ENCODE measurements at places on chromosomes 4 and X. TPM values are rescaled to one million over a fixed set of nuclear protein-coding genes. Genes with fewer than 3 reads are reported as not detected.
A peak's percentile ranks its signal among the peaks of the same experiment; 100 is the strongest.

Gene IQSEC2
- 0.39 TPM for total RNA-seq

Gene PASD1
- not detected for total RNA-seq

Gene NAA11
- total RNA-seq, result not detected

Gene TCP11X2
- not detected for total RNA-seq

Gene UNC5C
- not detected for total RNA-seq

DNA sequence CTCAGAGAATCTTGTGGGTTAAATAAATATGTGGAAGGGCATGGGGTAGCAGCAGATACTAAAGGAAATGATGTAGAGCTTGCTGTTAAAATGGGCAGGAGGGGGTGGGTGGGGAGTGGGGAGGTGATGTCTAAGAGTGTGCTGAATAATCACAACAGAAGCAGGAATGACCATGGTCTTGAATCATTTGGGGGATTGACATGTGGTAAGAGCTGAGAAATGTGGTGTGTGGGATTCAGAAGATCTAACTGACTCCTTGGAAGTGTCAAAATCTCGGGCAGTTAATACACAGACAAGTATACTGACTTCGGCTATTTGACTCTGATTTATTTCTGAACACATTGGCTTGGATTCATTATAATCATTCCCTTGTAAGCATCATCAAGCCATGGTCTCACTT, 6.8 kb downstream of the VGLL1 start:
- H3K27me3 ChIP-seq, result no peaks in the 10 kb centered on the region
- no peak for DNase-seq
- no peaks in the 10 kb centered on the region for H3K36me3 ChIP-seq

DNA sequence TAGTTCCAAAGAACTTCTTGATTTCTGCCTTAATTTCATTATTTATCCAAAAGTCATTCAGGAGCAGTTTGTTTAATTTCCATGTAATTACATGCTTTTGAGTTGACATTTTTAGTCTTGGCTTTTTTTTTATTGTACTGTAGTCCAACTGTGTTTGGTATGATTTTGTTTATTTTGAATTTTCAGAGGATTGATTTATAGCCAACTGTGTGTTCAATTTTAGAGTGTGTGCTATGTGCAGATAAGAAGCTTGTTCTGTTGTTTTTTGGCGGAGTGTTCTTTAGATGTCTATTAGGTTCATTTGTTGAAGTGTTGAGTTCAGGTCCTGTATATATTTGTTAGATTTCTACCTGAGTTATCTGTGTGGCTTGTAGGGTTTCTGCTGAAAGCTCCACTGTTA, 533.6 kb downstream of the TRAM1L1 start:
- DNase-seq, result no peak
- no peak overlapping the region for H3K4me3 ChIP-seq
- no peak overlapping the region for H3K27ac ChIP-seq
- no peaks in the 10 kb centered on the region for H3K4me1 ChIP-seq

- no peaks in the 10 kb centered on the region for H3K36me3 ChIP-seq
- no peak overlapping the region for H3K4me3 ChIP-seq
- H3K4me1 ChIP-seq, result no peaks in the 10 kb centered on the region
Observed at GRCh38 chr4:174365018-174365587, 81.4 kb downstream of the CEP44 start.

- DNase-seq, result no peak
- H3K27me3 ChIP-seq, result no peaks in the 10 kb centered on the region
- no peaks in the 10 kb centered on the region for H3K4me1 ChIP-seq
- H3K36me3 ChIP-seq, result no peaks in the 10 kb centered on the region
Observed at GRCh38 chr4:27568236-27568951, 707.8 kb downstream of the STIM2 start.

DNA sequence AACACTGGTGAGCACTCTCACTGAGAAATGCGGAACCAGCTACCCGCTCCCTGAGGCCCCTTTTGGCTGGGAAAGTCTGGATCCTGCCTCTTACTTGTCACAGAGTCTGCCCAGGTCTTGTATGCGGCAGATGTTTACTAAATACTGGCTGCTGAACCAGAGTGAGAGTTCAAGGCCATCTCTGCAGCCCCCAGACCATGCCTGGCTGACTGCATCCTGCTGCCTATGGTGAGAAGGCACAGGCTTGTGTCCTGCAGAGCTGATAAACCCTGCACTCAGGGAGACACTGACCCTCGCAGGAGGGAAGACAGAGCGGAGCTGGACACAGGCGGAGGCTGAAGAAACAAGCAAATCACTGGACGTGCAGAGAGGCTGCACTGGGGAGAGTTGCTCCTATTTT, 46.5 kb downstream of the JAKMIP1 start:
- H3K27me3 ChIP-seq, result no peaks in the 10 kb centered on the region
- no peak for DNase-seq
- peaks cover 4% of the 10 kb centered on the region for H3K36me3 ChIP-seq
- no peak overlapping the region for H3K4me3 ChIP-seq

- no peak for DNase-seq
- peaks cover 3% of the 10 kb centered on the region for H3K36me3 ChIP-seq
- H3K4me1 ChIP-seq, result peaks cover 92% of the 10 kb centered on the region
- peak overlapping the region; percentile 86 for H3K27ac ChIP-seq
- H3K4me3 ChIP-seq, result peak overlapping the region; percentile 62
- no peaks in the 10 kb centered on the region for H3K27me3 ChIP-seq
Observed at GRCh38 chr4:89285745-89286144, 21.9 kb downstream of the GPRIN3 start.

- H3K36me3 ChIP-seq, result no peaks in the 10 kb centered on the region
- H3K27ac ChIP-seq, result no peak overlapping the region
- no peaks in the 10 kb centered on the region for H3K4me1 ChIP-seq
- no peak for DNase-seq
- H3K4me3 ChIP-seq, result no peak overlapping the region
- H3K27me3 ChIP-seq, result no peaks in the 10 kb centered on the region
Observed at GRCh38 chrX:270848-271367, 10.3 kb upstream of the PLCXD1 start.

- H3K27me3 ChIP-seq, result peaks cover 10% of the 10 kb centered on the region
- H3K4me1 ChIP-seq, result peaks cover 3% of the 10 kb centered on the region
- H3K27ac ChIP-seq, result no peak overlapping the region
- no peaks in the 10 kb centered on the region for H3K36me3 ChIP-seq
- no peak overlapping the region for H3K4me3 ChIP-seq
Observed at GRCh38 chr4:81963015-81963762, 410.6 kb downstream of the HNRNPD start.

- no peak overlapping the region for H3K27ac ChIP-seq
- H3K4me3 ChIP-seq, result no peak overlapping the region
- H3K4me1 ChIP-seq, result no peaks in the 10 kb centered on the region
- no peaks in the 10 kb centered on the region for H3K36me3 ChIP-seq
Observed at GRCh38 chrX:15939737-15940136, 85.1 kb upstream of the AP1S2 start.

GRCh38 chr4:123480706-123481418, 84.3 kb downstream of the SPRY1 start:
- H3K27me3 ChIP-seq, result no peaks in the 10 kb centered on the region
- no peak overlapping the region for H3K27ac ChIP-seq
- H3K36me3 ChIP-seq, result no peaks in the 10 kb centered on the region

GRCh38 chrX:3177851-3178250, 136.6 kb downstream of the ARSF start:
- no peak overlapping the region for H3K27ac ChIP-seq
- no peaks in the 10 kb centered on the region for H3K4me1 ChIP-seq
- H3K36me3 ChIP-seq, result no peaks in the 10 kb centered on the region

- peak overlapping the region; percentile 42 for H3K27ac ChIP-seq
- peaks cover 6% of the 10 kb centered on the region for H3K36me3 ChIP-seq
- H3K4me1 ChIP-seq, result peaks cover 57% of the 10 kb centered on the region
- peaks cover 3% of the 10 kb centered on the region for H3K27me3 ChIP-seq
- no peak for DNase-seq
- H3K4me3 ChIP-seq, result no peak overlapping the region
Observed at GRCh38 chr4:3043282-3044020, 30.9 kb downstream of the HTT-AS start.

DNA sequence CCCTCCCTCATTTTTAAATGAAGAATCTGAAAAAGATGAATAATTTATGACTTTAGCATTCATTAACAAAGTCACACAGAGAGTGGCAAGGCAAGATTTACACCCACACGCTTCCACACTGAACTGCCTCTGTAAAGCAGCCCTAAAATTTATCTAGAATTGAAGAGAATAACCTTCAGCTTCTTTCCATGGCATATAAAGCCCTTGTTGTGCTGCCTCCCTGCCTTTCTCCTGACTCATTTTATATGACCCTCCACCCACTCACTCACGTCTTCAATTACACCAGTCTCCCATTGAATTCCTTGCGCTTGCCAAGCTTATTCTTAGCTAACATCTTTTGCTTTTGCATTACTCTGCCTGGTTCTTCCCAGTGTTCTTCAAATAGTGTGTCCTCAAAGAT, 2649.3 kb downstream of the PCDH7 start:
- no peaks in the 10 kb centered on the region for H3K36me3 ChIP-seq
- H3K4me1 ChIP-seq, result no peaks in the 10 kb centered on the region
- no peaks in the 10 kb centered on the region for H3K27me3 ChIP-seq

GRCh38 chrX:150032742-150033141, 94.5 kb upstream of the EOLA2 start:
- H3K4me1 ChIP-seq, result peaks cover 8% of the 10 kb centered on the region
- H3K27me3 ChIP-seq, result no peaks in the 10 kb centered on the region
- DNase-seq, result no peak
- H3K4me3 ChIP-seq, result no peak overlapping the region
- no peak overlapping the region for H3K27ac ChIP-seq

- no peak overlapping the region for H3K27ac ChIP-seq
- H3K4me1 ChIP-seq, result no peaks in the 10 kb centered on the region
- H3K36me3 ChIP-seq, result no peaks in the 10 kb centered on the region
- DNase-seq, result no peak
Observed at GRCh38 chrX:12162420-12162819, 24.1 kb downstream of the FRMPD4 start.
